ENCODE measurements at places on chromosomes 13 and 19.
A peak's percentile ranks its signal among the peaks of the same experiment; 100 is the strongest.

DNA sequence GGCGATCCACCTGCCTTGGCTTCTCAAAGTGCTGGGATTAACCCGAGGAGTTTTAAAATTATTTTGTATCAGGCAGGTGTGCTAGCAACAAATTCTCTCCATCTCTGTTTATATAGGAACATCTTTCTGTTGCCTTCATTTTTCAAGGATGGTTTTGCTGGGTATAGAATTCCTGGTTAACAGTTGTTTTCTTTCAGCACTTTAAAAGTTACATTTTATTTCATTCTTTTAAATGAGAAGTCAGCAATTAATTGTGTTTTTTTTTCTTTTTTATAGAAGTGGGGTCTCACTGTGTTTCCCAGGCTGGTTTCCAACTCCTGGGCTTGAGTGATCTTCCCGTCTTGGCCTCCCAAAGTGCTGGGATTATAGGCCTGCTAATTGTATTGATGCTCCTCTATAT is 44.0 kb downstream of the DPF1 start:
- DNase-seq = no peak

DNA sequence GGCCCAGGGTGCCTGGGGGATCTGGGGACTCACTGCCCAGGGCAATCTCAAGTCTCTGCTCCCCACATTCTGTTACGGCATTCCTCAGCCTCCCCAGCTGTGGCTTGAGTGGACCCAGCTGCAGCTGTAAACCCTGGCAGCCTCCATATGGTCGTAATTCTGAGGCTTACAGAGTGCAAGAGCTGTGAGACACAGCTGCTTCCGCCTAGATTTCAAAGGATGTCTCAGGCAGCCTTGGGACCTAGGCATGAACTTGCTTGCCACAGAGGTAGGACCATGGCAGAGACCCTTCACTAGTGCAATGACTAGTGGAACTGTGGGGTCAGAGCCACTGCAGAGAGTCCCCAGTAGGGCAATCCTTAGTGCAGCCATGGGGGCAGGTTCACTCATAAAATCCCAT is 297.5 kb downstream of the ENOX1 start:
- DNase-seq = no peak

- no peak for DNase-seq
These were observed 10.8 kb downstream of the SLC35E1 start for GRCh38 chr19:16561382-16561781.

DNA sequence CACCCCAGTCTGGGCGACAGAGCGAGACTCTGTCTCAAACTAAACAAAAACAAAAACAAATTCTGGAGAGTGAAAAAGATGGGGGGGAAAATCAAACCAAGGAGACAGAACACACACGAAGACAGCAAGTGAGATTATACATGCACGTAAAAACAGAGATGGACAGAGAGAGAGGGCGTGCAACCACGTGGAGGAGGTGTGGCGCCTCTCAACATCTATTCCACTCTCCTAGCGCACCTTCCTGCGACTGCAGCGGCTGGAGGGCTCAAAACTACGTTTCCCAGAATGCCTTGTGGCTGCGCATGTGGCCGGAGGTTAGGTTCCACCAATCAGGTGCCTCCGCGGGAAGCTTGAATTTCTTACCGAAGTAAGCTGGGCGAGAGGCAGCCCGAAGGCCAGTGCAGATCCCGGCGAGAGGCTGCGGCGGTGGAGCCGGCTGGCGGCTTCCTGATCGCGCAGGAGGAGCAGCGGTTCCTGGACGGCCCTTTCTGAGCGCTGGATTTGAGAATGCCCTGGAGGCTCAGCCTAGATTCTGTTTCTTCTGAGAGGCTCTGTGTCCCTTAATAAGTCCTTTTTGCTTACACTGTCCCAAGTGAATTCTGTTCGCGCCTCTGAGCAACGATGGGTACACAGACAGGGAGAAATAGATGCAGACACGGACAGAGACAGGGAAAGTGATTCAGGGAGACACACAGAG is 13.1 kb upstream of the NANOS2 start:
- peak; percentile 72 for DNase-seq

DNA sequence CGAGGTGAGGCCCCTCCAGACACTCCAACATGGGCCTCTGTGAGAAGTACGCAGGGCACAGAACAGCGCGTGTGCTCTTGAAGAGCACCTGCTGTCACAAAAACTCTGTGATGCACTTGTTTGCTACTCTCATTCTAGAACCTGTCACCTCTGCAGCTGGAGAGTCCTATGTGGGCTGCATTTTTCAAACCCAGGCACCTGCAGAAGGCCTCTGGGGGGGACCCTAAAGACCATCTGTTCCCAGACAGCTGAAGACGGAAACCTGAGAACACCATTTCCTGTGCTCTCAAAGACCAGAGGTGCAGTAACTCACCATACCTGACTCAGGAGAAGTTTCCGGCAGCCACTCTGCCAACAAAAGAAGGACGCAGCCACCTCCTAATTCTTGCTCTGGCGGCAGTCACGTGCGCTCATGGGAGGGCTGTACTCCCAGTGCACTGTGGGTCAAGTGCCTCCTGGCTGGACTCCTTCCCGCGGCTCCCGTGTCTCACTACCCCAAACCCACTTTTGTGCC is 28.1 kb downstream of the RANBP3 start:
- DNase-seq = no peak

- no peak for DNase-seq
These were observed 2.4 kb downstream of the TCF3 start for GRCh38 chr19:1649706-1650649.

- no peak for DNase-seq
These were observed 430.4 kb downstream of the IRS2 start for GRCh38 chr13:109355875-109356434.

DNA sequence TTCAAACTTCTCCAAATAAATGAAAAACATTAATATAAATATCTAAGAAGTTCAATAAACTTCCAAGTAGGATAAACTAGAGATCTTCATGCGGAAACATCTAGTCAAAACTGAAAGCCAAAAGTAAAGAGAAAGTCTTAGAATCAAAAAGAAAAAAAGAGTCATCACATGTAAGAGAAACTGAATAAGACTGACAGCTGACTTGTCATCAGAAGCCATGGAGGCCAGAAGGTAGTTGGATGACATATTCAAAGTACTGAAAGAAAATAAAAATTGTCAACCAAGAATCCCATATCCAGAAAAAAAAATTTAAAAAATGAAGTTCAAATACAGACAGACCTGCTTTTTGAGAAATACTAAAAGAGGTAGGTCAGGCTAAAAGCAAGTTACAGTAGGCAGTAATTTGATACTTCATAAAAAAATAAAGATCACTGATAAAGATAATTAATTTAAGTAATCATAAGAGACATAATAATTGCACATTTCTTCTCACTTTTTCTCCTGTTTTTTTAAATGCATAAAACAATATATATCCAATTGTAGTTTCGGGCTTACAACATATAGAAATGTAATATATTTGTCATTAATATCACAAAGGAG is 327.6 kb upstream of the PCDH9 start:
- no peak for DNase-seq

GRCh38 chr13:94999871-95000270 is 287.5 kb upstream of the SOX21 start:
- no peak for DNase-seq

GRCh38 chr13:30718661-30719524 is 16.4 kb upstream of the ALOX5AP start:
- no peak for DNase-seq

DNA sequence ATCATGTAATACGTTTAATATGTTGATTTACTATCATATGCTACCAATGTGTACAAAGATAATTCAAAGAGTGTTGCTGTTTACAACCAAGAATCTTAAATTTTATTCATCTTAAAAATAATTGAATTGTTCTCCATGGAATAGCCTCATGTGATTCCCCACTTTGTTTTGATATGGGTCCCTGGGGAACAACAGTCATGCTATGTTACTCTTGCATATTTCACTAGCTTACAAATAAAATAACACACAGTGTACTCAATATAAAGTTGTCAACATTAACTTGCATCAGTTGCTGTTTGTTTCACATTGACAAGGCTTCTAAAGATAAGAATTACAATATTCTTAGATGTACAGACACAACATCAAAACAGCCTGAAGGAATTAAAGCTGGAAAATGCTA is 2.3 kb downstream of the ENOX1 start:
- no peak for DNase-seq

DNA sequence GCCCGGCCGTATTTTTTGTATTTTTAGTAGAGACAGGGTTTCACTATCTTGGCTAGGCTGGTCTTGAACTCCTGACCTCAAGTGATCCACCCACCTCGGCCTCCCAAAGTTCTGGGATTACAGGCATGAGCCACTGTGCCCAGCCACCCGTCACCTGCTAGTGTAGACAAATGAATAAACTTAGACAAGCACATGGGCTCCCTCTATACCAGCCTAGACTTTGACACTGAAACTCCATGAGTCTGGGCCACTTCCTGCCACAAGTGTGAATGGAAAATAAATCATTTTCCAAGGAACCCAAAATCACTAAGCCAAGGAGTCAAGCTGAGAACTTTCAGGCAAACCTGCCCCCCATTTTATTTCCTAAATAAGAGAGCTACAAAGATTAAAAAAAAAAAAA is 27.0 kb upstream of the TPT1 start:
- no peak for DNase-seq

GRCh38 chr19:16928916-16929315 is 40.1 kb downstream of the F2RL3 start:
- DNase-seq = no peak

All from stimulated activated CD8-positive, alpha-beta memory T cell treated with anti-CD3 and anti-CD28 coated beads, Interleukin-12 subunit alpha, Interleukin-12 subunit beta, amount 100 ng/mL, for 1 hour (primary cell).